Right ventricle myocardium superior (tissue), 1 donor: ENCODE measurements at places on chromosomes 2 and 18.

GRCh38 chr2:64145714-64146113 is 1.5 kb upstream of the PELI1 start:
- DNase-seq, result no peak

GRCh38 chr2:188725746-188726360 is 248.3 kb upstream of the COL3A1 start:
- no peak for DNase-seq

DNA sequence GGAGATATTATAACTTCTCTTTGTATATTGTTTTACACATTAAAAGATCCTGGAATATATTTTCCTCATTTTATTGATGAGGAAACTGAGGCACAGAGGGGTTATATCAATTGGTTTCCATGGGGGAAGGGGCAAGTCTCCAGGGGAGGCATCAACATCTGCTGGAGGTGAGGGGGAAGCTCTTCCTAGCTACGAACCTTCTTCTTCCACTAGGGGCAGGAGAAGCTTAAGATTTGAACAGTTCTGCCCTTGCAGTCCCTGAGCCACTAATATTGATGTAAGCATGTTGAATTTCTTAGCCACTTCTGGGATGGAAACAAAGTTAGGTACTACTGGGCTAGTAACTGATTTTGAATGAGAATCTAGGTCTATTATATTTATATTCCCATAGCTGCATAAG is 140.1 kb upstream of the AQP4 start:
- no peak for DNase-seq

GRCh38 chr2:10267036-10267435 is 35.7 kb upstream of the HPCAL1 start:
- DNase-seq, result no peak

DNA sequence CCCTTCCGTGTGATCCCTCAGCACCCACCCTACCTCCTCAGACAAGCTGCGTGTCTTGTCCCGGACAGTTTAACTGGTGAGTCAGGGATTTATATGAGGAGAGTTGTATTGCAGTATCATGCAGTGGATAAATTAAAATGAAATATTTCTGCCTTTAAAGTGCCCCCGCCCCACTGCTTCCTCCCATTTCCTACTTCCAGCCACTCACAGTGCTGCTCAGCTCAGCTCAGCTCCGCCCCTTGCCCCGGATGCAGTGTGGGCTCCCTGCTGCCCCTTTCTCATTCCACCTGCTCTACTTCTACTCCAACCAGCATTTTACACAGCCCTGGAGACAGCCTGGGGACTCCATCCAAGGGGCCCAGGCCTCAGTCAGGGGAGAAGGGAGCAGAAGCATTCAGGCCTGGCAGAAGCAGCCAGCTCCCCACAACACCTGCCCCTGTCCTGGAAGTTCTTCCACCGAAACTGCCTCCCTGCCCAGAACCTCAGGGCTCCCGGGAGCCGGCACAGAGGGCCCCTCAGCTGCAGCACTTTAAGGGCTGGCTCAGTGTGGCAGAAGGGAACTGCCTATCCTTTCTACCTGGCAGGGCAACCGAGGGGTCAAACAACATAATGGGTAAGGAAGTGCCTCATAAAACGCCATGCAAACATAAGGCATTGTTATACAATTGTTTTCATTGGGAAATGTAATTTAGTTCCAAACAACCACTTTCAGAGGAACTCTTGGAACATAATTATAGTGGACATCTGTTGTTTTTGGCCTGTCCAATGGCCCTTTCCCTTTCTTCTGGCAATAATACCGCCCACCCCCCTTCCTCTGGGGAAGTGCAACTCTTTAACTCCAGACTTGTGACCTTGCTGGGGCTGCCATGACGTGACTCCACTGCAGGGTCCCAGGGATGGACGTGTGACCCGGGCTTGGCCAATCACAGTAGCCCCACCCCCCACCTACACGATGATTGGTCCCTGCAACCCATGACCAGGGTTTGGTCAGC is 102.3 kb downstream of the LIPG start:
- DNase-seq, result peak; percentile 65

DNA sequence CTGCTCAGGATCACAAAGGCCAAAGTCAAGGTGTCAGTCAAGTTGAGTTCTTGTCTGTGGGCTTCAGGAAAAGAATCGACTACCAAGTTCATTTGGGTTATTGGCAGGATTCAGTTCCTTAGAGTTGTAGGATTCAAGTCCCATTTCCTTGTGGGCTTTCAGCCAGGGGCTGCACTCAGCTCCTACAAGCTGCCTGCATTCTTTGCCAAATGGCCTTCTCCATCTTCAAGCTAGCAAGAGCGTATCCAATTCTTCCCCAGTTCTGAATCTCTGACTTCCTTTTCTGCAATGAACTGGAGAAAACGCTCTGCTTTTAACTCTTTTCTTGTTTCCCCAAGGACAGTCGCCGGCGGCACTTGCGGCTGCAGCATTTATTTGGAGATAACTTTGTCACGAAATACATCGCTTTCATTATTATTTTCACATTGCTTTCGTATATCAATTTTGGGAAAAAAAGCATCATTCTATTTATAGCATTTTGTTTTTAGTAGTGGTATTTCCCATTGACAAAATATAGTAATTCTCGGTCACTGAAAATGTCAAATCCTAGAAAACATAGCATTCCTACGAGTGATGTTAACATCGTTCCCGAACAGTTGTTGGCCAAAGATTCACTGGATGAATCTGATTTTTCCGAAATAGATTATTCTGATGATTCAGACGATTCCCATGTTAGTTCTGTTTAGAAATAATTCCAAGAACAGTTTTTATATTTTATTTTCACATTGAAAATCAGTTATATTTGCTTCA is 59.6 kb upstream of the SERPINE2 start:
- DNase-seq, result peak; percentile 61

GRCh38 chr2:204586444-204587180 is 41.3 kb downstream of the PARD3B start:
- no peak for DNase-seq

- peak; percentile 79 for DNase-seq
Observed at GRCh38 chr18:48545757-48546321, 7.0 kb downstream of the CTIF start.

DNA sequence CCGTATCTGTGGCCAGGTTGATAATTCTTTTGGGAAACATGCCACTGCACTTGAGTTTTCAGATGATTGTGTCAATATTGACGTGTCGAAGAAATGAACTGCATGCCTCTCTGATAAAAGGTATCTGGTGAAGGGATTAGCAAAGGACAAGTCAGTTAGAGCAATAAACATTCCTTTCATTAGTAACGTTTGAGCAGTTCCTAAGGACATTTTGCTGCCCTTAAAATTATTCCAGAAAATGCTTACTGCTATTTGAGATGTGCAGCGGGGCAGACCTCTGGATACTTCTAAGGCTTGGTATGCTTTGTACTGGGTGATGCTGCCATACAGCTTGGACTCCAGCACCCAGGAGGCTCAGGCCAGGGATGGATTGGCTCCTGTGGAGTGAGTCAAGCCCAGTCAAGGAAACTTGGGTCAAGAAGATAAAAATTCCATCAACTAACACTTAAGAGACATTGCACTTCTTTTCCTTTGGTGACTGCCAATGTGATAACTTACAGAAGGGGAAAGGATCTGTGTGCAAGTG is 166.7 kb downstream of the FHOD3 start:
- DNase-seq, result no peak

DNA sequence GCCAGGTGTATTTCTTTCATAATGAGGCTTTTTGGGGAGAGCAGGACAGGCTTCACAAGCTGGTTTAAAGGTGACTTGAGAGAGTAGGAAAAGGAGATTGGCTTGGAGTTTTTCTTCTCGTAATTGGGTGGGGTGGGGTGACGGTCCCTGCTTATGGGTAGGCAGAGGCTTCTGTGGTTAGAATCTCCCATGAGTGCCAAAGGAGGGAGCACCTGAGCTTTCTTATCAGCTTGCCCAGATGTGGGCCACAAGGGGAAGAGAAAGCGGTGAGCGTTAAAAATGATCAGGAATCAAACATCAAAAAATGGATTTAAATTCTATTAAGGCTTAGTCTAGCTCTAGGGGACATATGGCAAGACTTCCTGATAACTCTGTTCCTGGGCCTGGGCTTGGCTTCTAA is 9.7 kb upstream of the PNPT1 start:
- DNase-seq, result no peak

DNA sequence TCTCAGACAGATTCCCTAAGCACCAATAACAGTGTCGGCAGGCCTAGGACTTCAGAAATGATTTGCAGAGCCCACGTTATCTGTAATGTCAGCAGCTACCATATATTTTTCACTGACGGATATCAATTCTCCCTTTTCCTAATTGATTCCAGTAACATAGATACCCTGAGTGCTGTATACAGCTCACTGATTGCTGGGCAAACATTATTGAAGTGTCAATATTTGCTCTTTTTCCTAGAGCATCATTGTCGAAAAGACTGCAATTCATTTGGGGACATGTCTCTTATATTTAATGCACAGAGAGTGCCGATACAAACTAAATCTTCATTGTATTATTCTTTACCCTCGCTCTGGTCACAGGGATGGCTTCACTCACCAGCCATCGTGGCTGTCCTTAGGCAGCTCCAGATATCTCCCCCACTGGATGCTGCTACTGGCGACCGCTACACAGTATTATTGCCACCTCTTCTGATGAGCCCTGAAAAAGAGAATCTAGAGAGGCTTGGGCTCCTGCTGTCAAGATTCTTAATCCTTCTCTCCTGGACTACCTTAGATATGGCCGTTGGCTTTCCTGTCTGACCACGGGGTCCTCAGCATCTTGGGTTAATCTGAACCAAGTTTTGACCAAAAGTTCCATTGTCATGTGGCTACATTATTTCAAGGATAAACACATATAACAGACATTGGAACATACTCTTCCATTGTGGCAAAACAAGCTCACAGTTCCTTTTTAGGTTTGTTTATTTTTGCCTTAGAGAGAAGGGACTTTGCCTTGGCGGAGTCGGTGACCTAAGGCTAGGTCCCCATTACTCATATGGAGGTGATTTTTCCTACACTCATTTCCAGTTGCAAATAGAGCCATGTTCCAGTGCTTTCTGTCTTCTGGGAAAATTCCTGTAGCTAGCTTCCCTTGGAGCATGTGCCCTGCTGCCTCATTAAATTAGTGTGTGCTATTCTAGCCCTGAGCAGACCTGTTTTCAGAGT is 105.4 kb downstream of the CPO start:
- no peak for DNase-seq

DNA sequence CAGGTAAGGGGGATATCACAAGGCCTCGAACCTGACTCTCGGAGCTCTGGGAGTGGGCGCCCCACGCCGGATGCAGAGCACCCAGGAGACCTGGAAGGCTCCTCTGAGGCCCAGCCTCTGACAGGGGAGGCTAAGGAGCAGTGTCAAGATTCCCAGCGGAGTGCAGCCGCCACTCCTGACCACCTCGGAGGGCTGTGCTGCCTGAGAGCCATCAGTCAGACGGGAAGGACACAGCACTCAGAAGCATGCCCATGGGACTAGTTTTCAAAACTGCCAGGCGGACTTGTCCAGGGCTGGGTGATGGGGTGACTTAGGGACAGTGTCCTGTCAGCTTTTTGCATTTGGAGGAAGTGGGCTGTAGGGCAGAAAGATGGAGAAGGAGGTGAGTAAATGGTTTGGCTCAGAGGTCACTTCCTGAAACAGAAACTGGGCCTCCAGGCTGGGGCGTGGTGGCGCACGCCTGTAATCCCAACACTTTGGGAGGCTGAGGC is 34.6 kb upstream of the B3GNT7 start:
- no peak for DNase-seq

- DNase-seq, result no peak
Observed at GRCh38 chr18:31498574-31499524, 872 bp downstream of the DSG2 start.

DNA sequence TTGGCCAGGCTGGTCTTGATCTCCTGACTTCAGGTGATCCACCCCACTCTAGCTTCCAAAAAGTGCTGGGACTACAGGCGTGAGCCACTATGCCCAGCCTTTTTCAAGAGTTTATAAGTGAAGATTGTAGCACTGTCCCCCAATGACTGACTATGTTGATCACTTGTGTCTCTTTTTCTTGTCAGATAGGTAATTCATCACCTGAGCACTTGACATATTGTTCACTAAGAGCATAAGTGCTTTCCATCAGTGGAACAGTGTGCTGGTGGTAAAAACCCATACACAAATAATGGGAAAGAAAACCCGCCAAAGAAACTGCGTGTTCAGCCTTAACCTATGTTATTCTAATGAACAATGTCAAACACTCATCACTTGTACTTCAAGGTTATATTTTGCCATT is 414.4 kb upstream of the CDH7 start:
- DNase-seq, result no peak

GRCh38 chr2:191115391-191115790 is 35.4 kb downstream of the STAT4 start:
- DNase-seq, result no peak

DNA sequence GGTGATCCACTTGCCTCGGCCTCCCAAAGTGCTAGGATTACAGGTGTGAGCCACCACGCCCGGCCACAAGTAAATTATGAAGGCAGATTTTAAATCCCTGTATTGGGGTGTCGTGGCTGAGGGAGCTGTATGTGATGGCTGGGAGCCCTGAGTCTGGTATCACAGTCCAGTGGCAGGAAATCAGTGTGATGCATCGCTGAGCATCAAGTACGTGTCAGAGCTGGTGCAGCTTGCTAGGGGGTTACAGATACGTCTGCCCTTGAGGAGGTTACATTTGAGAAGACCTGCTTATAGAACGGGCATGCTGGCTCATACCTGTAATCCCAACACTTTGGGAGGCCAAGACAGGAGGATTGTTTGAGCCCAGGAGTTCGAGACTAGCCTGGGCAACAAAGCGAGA is 4.3 kb downstream of the ENOSF1 start:
- no peak for DNase-seq

- DNase-seq, result no peak
Observed at GRCh38 chr2:232485348-232485756, 2.3 kb downstream of the ECEL1 start.

DNA sequence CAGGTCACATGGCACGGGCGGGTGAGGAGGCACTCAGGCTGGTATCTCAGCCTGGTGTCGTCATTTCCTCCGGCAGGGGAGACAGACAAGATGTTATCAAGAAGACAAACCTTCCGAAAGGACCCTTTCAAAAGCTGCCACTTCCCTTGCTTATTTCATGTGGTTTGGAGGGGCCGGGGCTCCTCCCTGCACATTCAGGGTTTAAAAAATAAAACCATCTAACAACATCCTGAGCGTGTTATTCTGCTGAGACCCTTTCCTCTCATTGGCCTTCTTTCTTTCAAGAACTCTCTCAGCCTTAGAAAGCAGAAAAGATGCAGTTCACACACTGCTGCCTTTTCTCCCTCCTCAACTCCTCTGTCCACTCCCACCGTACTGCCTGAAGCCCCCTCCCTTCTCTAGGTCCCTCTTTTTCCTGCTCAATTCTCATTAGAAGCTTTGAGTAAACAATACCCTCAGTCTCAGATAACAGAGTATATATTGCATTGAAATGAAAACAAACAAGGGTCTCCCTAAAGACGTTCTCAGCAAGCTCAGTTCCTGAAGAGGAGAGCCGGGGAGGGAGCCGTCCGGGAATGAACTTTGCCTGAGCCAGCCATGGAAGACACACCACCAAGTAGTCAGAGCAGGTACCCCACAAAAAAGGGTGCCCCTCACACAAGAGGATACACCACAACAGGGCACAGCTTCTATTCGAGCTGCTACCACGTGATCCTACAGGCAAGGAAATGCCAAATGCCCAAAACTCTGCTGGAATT is 9.7 kb downstream of the SMAD7 start:
- DNase-seq, result no peak
